A549 treated with CORT108297 at 1 μM for 4 hours (cell line): ENCODE measurements at places on chromosomes 7 and 10. TPM values are rescaled to one million over a fixed set of nuclear protein-coding genes. Genes with fewer than 3 reads are reported as not detected.

Gene ZNF488
- 10.3 to 15.1 TPM (median 13.3 TPM) in 5 replicates for total RNA-seq

Gene CUX1
- total RNA-seq: 39.5 to 48.9 TPM (median 46.8 TPM) in 5 replicates

Gene VSIR
- total RNA-seq: 21.0 to 35.4 TPM (median 34.3 TPM) in 5 replicates

Gene ATOH7
- 0.12 to 0.34 TPM (median 0.28 TPM) in 5 replicates for total RNA-seq

Gene TMEM26
- total RNA-seq: 0.01 to 0.18 TPM (median 0.07 TPM) in 5 replicates

Gene RNF133
- not detected in 5 replicates for total RNA-seq

Gene CYP3A4
- 0.05 TPM in 1 of 5 replicates, not detected in the others for total RNA-seq
